ENCODE measurements at places on chromosomes 2 and 18. TPM values are rescaled to one million over a fixed set of nuclear protein-coding genes. Genes with fewer than 3 reads are reported as not detected.

DNA sequence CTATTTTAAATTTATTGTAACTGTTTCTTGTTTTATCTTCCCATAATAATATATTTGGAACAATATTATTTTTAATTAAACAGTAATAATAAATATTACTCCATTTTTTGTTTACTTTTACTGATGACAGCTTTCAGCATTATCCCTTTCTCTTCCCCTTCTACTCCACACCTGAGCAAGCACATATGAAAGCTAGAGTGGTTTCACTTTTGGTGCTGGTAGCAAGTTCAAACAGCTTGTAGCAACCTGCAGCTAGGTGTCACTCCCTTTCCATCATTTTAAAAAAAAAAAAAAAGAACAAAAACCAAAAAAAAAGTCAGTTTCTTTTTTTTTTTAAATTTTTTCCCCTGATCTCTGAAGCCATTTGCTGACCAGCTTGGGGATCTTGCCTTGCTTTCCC is 801.8 kb downstream of the CCDC85A start:
- no peaks in the 10 kb centered on the region for H3K4me1 ChIP-seq
- no peak for DNase-seq
- H3K4me3 ChIP-seq, result no peak overlapping the region
- no peaks in the 10 kb centered on the region for H3K27me3 ChIP-seq
- H3K27ac ChIP-seq, result no peak overlapping the region

DNA sequence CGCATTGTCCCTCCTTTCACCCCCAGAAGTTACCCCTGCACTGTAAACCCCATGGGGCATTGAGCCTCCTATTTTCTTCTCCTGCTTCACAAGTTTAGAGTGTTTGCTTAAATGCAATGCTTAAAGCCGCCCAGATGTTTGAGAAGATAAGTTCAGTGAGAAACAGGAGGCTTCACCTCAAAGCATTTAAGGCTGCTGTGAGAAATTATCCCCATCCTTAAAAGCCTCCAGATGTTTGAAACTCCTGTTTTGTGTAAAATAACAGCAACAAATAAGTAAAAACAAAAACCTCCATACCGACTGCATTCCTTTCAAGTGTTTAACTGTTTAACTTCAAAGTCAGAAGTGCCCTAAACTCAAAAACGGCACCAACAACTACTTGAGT is 81.8 kb downstream of the RTP5 start:
- no peak overlapping the region for H3K4me3 ChIP-seq
- no peaks in the 10 kb centered on the region for H3K36me3 ChIP-seq
- DNase-seq, result no peak
- no peak overlapping the region for H3K27ac ChIP-seq
- peaks cover 6% of the 10 kb centered on the region for H3K4me1 ChIP-seq
- H3K27me3 ChIP-seq, result no peaks in the 10 kb centered on the region

GRCh38 chr2:138238908-138239307 is 262.7 kb upstream of the SPOPL start:
- DNase-seq, result no peak
- no peaks in the 10 kb centered on the region for H3K36me3 ChIP-seq
- H3K4me3 ChIP-seq, result no peak overlapping the region

DNA sequence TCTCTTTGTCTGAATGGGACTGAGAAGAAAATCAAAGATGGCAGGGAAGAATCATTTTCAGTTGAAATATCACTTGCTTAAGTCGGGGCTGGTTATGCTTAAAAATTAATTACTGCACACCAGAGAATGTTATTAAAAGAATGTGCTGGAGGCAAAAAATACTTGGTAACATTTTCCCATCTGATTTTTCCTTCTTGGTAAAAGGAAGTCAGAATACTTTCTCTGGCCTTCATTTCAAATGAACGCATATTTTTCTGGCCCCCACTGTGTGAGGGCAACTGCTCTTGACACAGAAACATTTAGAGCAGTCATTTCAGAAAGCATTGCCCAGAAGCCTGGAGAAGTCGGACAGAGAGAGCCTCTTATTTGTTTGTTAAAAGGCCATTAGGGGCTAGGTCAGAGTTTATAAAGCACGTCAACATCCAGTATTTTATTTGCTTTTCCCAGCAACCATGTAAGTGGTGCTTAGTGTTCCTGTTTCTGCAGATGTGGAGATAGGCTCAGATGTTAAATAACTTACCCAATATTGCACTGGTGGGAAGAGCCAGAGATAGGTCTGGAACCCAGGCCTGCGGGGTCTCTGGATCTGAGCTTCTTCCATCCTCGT is 32.9 kb upstream of the LYPD6B start:
- no peak for DNase-seq
- H3K4me1 ChIP-seq, result no peaks in the 10 kb centered on the region
- H3K27ac ChIP-seq, result no peak overlapping the region
- H3K27me3 ChIP-seq, result no peaks in the 10 kb centered on the region
- H3K4me3 ChIP-seq, result no peak overlapping the region

DNA sequence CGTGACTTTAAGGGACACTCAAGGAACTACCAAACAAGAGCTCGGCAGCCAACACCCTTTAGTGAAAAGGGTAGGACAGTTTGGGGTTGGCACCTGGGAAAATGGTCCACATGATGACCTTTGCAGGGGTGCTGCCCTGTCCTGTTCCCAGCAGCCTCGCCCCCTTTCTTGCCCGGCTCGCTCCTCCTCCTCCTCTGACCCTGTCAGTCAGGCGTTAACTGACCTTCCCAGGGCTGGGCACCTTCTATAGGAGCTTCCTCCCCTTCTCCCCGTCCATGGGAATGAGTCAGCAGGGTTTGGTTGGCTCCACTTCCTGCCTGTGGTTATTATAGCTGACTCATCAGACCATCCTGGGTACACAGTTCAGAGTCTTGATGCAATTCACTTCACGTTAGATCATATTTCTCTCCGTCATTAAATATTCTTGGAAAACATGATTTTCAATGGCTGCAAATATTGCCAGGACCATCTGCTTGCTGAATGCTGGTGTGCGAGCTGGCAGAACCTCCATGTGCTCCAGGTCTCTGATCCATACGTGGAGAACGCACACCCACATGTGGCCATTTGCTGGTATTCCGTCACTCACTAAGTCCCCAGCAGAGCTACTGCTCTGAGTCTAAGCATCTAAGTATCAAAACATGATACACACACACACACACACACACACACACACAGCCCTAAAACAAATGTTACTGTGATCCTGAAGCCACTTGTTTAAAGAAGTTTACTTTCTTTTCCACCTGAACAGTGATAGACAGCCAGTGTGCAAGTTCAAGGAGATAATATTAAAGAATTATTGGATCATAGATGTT is 185.0 kb downstream of the ANAPC1 start:
- peaks cover 26% of the 10 kb centered on the region for H3K4me1 ChIP-seq
- H3K27ac ChIP-seq, result no peak overlapping the region
- no peaks in the 10 kb centered on the region for H3K36me3 ChIP-seq
- DNase-seq, result peak; percentile 54
- H3K27me3 ChIP-seq, result no peaks in the 10 kb centered on the region

GRCh38 chr18:69787825-69788547 is 159.7 kb downstream of the CD226 start:
- H3K4me1 ChIP-seq, result no peaks in the 10 kb centered on the region
- no peaks in the 10 kb centered on the region for H3K36me3 ChIP-seq
- no peak overlapping the region for H3K4me3 ChIP-seq
- DNase-seq, result no peak
- H3K27ac ChIP-seq, result no peak overlapping the region

- H3K36me3 ChIP-seq, result no peaks in the 10 kb centered on the region
- H3K4me1 ChIP-seq, result no peaks in the 10 kb centered on the region
These were observed 970.6 kb upstream of the ACVR2A start for GRCh38 chr2:146874260-146874658.

DNA sequence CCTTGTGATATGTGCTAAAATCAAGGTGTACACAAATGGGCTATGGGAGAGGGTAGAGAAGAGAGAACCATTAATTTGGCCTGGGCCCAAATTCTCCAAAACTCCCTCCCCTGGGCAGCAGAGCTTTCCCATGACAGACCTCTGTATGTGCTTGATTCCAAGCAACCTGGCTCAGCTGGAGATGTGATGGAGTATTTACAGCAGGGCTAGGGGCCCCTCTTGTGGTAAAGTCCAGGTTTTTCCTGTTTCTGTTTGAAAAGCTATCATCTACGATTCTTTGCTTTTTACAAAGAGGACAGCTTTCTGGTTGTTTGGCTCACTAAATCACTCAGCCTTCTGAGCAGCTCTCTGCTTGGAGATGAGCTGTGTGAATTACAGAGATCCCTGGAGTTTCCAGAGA is 40.3 kb downstream of the KCNS3 start:
- H3K4me3 ChIP-seq, result no peak overlapping the region
- no peaks in the 10 kb centered on the region for H3K4me1 ChIP-seq
- no peak for DNase-seq
- H3K27ac ChIP-seq, result no peak overlapping the region
- no peaks in the 10 kb centered on the region for H3K27me3 ChIP-seq

DNA sequence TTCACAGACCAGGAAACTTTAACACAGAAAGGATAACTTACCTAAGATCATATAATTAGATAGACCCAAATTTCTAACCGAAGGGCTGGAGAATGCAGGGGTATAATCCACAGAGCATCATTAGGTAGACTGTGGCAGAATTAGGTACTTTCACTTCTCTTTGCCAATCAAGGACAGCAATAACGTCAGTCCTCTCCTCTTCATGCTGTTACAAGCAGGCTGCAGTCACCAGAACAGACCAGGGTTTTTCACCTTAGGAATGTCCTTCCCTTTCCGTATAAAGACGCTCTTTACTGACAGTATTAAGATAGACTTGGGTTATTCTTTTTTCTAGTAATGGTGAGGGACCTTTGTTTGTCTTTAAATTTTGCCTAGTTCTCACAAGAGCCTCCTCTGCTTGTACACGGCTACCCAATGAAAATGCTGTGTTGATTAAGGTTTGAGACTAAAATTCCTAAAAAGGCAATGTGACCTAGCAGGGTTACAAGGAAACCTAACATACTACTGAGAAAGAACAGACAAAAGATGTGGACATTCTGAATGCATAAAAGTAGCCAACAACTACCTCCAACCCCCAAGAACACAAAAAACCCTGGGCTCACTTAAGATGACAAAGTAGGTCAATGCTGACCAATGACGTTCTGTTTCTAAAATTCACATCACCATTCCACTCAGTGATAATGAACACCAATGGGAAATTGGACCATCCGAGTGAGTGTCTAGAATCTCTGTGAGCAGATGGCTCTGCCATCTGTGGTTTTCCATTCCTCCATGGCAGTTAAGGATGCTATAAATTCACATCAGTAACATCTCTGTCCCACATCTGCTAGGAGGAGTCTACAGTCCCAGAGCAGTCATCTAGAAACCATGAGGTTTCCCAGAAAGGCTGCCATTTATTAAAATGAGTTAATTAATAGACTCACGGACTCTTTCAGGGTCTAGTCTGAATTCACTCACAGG is 2.1 kb downstream of the PDIA6 start:
- peak overlapping the region; percentile 86 for H3K27ac ChIP-seq
- DNase-seq, result no peak
- peaks cover 20% of the 10 kb centered on the region for H3K4me1 ChIP-seq
- no peaks in the 10 kb centered on the region for H3K27me3 ChIP-seq

- no peak for DNase-seq
- H3K36me3 ChIP-seq, result no peaks in the 10 kb centered on the region
- no peaks in the 10 kb centered on the region for H3K27me3 ChIP-seq
- peaks cover under 1% of the 10 kb centered on the region for H3K4me1 ChIP-seq
These were observed 9.0 kb upstream of the NTSR2 start for GRCh38 chr2:11679016-11679415.

GRCh38 chr18:50855976-50856757 is 22.8 kb upstream of the ME2 start:
- no peaks in the 10 kb centered on the region for H3K27me3 ChIP-seq
- H3K27ac ChIP-seq, result no peak overlapping the region
- no peaks in the 10 kb centered on the region for H3K36me3 ChIP-seq
- H3K4me3 ChIP-seq, result no peak overlapping the region
- no peak for DNase-seq

GRCh38 chr18:9405977-9406376 is 69.3 kb upstream of the RALBP1 start:
- H3K4me3 ChIP-seq, result no peak overlapping the region
- DNase-seq, result no peak
- H3K27ac ChIP-seq, result no peak overlapping the region

DNA sequence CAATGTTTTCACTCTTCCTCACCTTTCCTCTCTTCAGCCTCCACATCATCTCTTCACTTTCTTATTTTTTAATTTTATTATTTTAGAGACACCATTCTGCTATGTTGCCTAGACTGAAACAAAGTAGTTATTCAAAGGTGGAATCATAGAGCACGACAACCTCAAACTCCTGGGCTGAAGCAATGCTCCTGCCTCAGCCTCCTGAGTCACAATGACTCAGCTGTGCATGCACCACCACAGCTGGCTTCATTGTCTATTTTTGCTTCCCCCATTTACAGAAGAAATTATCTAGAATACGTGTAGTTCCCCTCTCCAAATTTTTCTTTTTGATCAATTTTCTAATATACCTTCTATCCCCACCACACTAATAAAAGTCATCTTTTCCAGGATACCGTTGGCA is 911.5 kb upstream of the SOX11 start:
- peaks cover 5% of the 10 kb centered on the region for H3K4me1 ChIP-seq
- H3K4me3 ChIP-seq, result no peak overlapping the region
- H3K27me3 ChIP-seq, result no peaks in the 10 kb centered on the region
- no peak for DNase-seq
- no peak overlapping the region for H3K27ac ChIP-seq
- no peaks in the 10 kb centered on the region for H3K36me3 ChIP-seq

- no peak overlapping the region for H3K4me3 ChIP-seq
- H3K27ac ChIP-seq, result no peak overlapping the region
- no peaks in the 10 kb centered on the region for H3K36me3 ChIP-seq
- H3K27me3 ChIP-seq, result no peaks in the 10 kb centered on the region
- DNase-seq, result no peak
- H3K4me1 ChIP-seq, result no peaks in the 10 kb centered on the region
These were observed 307.9 kb upstream of the MEIS1 start for GRCh38 chr2:66127061-66127460.

The ANKRD44 gene
- total RNA-seq, result 11.0 TPM

The FZD7 gene
- total RNA-seq, result 10.1 TPM

The NOSTRIN gene
- 48.1 TPM for total RNA-seq
